ENCODE measurements at places on chromosomes 3 and 15.

GRCh38 chr3:81375921-81376320 lies 385.5 kb downstream of the GBE1 start:
- DNase-seq = no peak

DNA sequence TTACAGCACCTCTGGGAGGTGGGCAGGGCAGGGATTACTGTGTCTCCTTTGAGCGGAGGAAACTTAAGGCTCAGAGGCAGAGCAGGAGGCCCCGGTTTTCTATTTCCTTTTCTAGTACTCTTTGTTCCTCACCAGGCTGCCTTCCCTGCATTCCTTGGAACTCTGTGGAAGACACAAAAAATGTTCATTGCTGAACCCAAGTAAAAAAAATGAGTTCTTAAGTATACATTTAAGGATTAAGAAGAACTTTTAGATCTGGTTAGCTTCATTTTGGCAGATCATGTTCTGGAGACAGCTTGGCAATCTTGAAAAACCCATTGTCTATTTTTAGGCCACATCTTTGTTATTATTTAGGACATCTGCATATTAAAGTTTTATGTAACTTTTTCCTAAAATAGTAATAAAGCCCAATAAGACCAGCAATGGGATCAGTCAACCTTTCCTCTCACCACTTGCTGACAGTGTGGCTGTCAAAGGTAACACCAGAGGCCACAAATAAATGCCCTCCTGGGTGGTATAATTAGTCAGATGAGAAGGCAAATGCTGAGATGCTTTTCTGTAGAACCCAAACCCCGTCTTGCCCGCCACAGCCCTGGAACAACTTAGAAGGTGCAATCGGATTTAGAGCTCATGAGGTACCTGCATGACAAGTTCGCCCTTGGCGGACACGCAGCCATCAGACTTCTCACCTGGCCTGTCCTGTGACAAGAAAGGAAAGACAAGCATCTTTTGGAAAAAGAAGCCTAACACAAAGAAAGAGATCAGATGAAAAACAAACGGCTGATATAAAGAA lies 97.2 kb downstream of the DGKG start:
- DNase-seq = no peak

DNA sequence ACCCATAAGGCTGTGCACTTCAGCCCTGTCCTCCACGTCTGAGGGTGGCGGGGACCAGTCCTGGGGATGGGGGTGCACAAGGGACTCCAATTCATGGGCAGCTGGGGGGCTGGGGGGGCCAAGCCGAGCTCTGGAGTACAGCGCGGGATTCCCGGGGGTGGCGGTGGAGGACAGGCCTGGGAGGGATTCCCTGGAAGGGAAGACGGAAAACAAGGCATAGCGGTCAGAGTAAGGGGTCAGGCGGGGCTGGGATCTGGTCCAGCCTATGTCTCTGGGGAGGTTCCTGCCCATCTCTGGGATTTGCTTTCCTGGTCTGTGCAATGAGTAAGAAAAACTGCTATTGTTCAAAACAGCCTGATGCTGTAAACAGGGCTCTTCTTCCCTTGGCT lies 8.1 kb upstream of the IGDCC3 start:
- no peak for DNase-seq

GRCh38 chr3:116256843-116257485 lies 188.3 kb downstream of the LSAMP start:
- no peak for DNase-seq

- DNase-seq = no peak
These were observed 36.7 kb downstream of the PXYLP1 start for GRCh38 chr3:141268306-141268705.

- no peak for DNase-seq
These were observed 3.5 kb downstream of the PFN2 start for GRCh38 chr3:149967086-149967685.

GRCh38 chr3:64260431-64260830 lies 35.2 kb upstream of the PRICKLE2 start:
- DNase-seq = no peak

DNA sequence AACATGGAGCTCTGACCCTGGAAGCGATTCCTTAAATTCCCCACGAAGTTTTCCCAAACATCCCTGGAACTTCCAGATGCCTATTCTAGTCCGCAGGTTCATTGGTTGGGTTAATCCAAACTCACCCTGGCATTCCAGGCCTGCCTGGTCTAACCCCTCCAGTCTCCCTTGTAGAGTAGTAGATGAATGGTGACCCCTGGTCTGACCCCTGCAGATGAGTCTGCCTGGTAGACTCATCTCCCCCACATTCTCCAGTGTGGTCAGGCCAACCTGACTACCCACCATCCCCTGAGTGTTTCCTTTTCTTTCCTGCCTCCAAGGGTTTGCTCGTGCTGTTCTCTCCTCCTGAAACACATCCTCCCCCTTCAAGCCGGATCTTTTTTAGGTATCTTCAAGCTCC lies 10.8 kb upstream of the HRH1 start:
- DNase-seq = no peak

GRCh38 chr3:112233083-112233482 lies 60.9 kb downstream of the SLC9C1 start:
- DNase-seq = no peak

- no peak for DNase-seq
These were observed 339.7 kb upstream of the EPHA3 start for GRCh38 chr3:88767746-88768145.

DNA sequence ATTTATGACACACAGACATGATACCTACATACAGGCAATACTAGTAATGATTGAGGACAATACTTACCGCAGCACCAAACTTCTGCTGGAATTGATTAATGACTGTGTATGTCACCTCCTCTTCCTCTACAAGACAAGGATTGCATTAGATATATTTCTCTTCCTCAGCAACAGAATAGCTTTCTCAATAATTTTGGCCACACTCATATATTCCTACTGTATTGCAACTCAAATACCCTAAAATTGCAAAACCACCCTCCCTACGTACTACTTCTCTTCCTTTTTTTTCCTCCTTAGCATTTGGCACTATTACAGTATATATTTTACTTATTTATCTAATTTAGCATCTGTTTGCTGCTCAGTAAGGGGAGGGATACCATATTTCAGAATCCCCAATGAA lies 14.8 kb downstream of the EXD1 start:
- no peak for DNase-seq

DNA sequence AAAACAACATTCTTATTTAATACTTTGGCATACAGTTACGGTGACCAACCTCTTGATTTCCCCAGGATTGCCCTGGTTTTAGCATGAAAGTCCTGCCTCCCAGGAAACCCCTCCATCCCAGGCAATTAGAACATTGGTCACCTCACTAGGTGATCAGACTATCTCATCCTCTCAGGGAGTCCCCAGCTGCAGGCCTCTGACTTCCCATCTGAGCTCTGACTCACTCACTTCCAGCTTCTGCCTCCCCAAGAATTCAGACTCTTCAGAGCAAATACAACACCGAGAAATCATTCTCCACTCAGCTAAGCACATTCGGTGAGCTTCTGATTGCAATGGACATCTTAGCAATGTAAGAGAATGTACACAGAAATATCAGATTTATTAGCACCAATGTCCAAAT lies 92.4 kb upstream of the HES1 start:
- no peak for DNase-seq

- DNase-seq = no peak
These were observed 44.4 kb downstream of the ANXA2 start for GRCh38 chr15:60353245-60353920.

- DNase-seq = no peak
These were observed 97.8 kb downstream of the IGSF11 start for GRCh38 chr3:118936811-118937210.

DNA sequence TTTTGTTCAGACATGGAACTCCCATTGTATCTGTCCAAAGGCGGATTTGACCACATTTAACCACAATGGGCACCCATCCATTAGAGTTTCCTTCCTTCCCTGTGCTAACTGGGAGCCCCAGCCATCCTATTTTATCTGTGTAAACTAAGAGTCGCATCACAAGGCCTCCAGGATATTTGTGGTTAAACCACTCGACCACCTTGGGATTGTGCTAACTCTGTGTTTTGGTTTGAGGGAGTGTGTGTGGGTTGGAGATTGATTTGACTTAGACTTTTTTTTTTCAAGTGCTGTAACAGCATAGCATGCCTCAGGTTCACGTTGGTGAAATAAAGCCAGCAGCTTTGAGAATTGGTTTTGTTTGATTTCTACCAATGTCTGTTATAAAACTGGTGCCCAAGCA lies 100.4 kb upstream of the TP63 start:
- DNase-seq = no peak

- DNase-seq = no peak
These were observed 8.6 kb upstream of the TEX9 start for GRCh38 chr15:56356616-56357015.
